ENCODE measurements at places on chromosomes 16 and 17.
A peak's percentile ranks its signal among the peaks of the same experiment; 100 is the strongest.

DNA sequence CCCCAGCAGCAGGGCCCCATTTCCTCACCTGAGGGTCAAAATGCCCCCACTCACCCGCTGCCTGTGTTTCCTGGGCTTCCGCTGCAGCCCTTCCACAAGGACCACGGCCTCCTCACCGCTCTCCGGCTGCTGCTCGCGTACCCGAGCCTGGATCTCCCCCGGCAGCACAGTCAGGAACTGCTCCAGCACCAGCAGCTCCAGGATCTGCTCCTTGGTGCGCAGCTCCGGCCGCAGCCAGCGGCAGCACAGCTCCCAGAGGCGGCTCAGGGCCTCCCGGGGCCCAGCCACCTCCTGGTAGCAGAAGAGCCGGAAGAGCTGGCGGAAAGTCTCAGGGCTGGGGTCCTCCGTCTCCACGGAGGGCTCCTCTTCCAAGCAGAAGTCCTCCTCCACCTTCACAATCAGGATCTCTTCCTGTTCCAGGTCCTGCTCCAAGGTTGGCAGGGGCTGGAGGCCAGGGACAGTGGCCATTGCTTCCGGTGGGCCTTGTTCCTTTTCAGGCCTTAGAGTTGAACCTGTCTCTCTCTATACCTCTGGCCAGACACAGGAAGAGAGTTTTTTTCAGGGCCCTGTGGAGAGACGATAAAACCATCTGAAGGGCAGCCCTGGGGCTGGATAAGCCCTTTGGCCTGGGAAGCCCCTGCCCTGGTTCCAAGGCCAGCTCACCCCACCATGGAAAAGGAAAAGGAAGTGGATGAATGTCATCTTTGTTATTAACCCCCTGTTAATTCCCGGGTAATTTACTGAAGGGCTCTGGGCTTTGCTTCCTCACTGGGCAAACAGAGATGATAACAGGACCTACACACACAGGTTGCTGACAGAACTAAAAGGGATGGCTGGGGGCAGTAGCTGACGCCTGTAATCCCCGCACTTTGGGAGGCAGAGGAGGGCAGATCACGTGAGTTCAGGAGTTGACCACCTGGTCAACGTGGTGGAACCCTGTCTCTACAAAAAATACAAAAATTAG lies 1.2 kb downstream of the ZNF500 start:
- DNase-seq: no peak

DNA sequence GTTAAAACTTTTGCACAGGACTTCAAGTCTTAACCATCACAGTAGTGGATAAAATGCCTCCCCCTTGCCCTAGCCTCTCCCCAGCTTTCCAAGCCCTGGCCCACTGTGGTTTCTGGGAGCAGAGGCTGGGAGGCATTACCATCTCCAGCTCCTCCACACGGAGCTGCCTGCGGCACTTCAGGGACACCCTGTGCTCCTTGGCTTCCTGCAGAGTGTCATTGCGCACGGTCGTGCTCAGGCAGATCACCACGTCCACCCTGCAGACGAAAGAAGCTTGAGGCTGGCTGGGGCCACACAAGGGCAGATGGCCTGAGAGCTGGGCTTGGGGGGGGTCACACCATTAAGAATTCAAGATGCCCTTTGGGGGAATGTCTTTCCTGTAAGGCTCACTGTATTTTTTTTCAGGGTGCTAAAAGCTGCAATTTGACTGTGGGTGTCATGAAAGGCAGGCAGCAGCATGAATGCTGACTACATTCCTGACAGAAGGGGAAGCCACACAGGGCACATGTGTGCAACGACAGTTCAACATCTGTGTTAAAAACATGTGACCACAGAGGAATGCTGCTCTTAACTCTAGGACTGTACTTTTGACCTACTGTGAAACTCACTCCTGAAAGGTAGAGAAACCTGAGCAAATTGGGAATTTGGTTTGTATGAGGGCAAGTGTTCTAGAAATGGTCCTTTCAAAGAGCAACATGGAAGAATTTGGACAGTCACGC lies 47.7 kb upstream of the CLEC18B start:
- DNase-seq: no peak

DNA sequence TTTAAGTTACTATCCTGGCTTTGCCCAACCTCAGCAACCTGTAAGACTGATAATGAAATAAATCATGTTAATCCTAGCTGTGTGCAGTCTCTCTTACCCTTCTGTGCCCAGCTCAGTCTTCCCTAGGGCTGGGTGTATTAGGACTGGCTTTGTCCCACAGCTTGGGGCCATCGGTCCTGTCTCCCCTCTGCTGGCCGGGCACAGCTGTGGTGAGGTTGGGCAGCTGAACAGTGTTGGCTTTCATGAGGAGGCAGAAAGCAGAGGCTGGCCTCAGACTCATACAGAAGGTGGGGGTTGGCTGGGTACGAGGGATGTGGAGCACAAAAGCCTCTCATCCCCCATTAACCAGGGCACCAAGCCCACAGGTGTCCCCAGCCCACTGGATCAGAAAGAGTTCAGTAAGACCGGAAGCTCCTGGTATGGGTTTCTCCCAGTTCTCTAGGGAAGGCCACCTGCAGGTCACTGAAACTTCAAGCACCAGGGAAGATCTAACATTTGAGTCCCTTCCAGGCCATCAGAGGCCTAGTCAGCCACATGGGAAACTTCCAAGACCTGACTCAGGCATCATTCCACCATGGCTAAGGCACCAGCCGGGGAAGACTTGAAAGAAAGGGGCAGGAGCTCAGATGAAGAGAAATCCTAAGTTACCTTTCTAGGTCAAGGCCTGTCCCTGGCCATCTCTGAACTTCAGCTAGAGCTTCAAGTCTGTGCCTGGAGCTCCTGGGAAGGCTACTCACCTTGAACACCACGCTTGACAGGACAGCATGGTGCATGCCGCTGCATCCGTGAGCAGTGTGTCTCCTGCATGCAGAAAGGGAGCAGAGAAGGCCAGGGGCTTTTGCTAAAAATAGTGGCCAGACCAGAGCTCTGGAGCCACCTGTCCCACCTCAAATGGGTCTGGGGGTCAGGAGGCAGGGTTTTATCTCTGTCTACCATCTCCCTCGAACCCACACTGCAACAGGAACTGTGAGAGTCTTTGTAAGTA lies 8.8 kb downstream of the CNP start:
- no peak for DNase-seq

- DNase-seq: peak; percentile 80
Observed at GRCh38 chr17:50198026-50198669, 3.3 kb downstream of the COL1A1 start.

DNA sequence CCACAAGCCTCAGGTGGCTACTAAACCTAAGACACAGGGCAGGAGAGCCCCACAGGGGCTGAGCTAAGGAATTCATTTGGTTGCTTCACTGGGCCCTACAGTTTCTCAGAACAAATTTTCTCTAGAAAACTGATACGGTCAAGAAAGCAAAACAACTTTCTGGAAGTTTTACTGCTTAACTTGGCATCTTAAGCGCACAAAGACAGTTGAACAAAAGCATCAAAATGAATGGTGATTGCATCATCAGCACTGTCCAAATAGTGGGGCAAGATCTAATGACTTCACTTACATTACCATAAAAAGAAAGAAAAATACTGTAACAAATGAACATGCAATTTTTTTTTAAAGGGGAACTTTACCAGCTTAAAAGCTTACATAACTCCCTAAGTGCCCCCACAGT lies 47.6 kb downstream of the XPO6 start:
- no peak for DNase-seq

GRCh38 chr16:66265556-66266141 lies 100.8 kb upstream of the CDH5 start:
- no peak for DNase-seq

GRCh38 chr17:78923660-78924453 lies 1.3 kb downstream of the TIMP2 start:
- DNase-seq: peak; percentile 82

DNA sequence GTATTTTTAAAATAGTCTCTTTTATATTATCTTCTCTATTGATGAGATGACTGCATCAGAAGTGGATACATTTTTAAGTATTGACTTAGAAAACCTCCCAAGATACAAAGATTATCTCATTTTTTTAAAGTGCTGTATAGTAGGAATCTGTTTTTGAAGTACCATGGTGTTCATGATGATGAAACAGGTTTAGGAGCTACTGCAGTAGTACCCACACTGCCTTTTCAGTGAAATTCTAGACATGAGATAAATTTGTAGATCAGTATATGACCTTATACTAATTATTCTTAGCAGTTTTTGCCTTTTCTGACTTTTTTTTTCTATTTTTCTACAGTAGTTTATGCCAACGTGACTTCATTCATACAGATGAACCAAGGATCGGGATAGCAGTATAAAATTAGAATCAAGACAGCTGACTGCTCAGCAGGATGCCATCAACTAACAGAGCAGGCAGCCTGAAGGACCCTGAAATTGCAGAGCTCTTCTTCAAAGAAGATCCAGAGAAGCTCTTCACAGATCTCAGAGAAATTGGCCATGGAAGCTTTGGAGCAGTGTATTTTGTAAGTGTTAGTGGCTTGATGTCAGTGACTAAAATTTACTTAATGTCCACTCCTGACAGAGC lies 61.1 kb downstream of the TAOK1 start:
- no peak for DNase-seq

- DNase-seq: peak; percentile 78
Observed at GRCh38 chr17:38747463-38748148, 530 bp downstream of the PCGF2 start.
